ENCODE measurements at places on chromosomes 2 and 18.

- DNase-seq: no peak
Observed at GRCh38 chr2:220071696-220072095, 444.3 kb downstream of the SLC4A3 start.

GRCh38 chr18:56891870-56892269 is 240.7 kb downstream of the WDR7 start:
- DNase-seq: no peak

DNA sequence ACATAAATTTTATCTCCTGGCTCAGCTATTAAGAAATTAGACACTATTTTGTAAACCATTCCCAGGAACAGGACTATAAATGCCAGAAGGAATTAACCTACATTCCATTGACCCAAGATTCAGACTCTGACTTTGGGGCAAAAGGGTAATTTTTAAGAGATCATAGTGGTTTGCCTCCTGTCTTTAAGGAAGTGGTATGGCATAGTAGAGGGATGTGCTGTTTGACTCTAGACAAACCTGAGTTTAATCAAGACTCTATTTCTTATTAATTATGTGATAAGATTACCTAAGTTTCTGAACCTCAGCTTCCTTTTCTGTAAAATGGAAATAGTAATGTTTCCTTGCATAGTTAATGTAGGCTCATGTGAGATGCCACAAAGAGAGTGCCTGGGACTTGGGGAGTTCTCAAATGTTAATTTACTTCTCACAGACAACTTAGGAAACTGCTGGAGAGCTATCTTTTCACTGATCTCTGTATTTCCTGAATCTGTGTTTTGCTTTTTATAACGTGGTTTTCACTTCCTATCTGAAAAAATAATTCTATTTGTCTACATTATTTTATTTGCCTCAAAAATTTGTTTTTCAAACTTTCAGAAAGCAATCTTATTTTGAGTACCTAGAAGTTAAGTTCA is 11.9 kb upstream of the SLC40A1 start:
- DNase-seq: no peak

- DNase-seq: no peak
Observed at GRCh38 chr2:37870829-37871228, 54.3 kb upstream of the RMDN2 start.

GRCh38 chr2:108623616-108624015 is 89.3 kb downstream of the LIMS1 start:
- no peak for DNase-seq

GRCh38 chr18:74454279-74454751 is 2.8 kb downstream of the DIPK1C start:
- no peak for DNase-seq

GRCh38 chr2:41994233-41994637 is 53.6 kb upstream of the PKDCC start:
- peak; percentile 20 for DNase-seq

DNA sequence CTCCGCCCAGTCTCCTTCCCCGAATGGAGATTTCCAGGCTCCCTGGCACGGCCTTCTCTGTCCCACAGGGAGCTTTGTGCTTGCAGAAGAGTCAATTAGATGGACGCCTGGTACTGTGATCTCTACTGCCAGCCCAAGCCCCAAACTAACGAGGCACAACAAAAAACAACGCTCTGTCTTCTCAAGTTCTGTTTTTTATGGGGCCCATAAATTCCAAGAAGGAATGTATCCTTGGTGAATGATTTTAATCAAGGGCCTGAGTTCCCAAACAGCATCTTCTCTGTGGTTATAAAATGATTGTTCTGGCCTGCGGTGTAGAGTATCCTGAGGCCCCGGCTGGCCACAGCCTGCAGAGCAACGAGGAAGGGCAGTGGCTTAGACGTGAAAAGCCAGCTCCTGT is 219.5 kb downstream of the CLIP4 start:
- no peak for DNase-seq

- no peak for DNase-seq
Observed at GRCh38 chr2:60832621-60833020, 48.8 kb upstream of the REL start.

DNA sequence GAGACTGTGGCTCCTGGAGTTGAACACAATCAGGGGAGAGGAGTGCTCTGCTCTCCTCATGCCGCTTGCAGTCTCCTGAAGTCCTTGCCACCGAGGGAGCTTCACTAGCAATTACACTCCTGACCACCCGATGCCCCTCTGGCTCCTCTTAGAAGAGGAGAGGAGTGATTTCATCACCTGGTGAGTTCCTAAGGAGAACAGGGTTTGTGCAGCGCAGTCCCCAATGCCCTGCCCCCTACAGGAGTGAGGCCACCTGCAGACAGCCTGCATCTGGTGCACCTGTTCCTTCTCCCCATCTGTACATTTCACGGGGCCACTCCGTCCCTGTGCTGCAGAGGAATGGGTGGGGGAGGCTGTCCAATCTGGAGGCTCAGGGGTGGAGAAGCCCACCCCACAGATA is 267.2 kb downstream of the HRH4 start:
- no peak for DNase-seq

DNA sequence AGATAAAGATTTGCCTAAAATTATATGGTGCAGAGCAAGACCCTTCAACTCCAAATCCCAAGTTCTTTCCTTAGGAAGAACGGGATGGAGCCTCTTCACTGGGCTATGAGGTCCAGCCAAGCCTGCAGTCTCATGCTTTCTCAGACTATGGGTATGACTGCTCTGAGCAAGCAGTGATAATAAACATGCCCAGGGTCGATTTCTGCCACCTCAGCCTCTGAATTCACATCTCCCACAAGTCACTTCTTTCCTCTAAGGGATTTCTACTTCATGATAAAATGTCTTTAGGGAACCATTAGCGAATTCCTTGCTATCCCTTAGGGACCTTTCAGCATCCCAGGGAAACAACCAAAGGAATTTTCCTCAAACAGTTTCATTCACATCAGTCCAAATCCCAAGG is 94.8 kb downstream of the GFPT1 start:
- DNase-seq: no peak

- no peak for DNase-seq
Observed at GRCh38 chr2:174774886-174775285, 10.6 kb upstream of the CHRNA1 start.

DNA sequence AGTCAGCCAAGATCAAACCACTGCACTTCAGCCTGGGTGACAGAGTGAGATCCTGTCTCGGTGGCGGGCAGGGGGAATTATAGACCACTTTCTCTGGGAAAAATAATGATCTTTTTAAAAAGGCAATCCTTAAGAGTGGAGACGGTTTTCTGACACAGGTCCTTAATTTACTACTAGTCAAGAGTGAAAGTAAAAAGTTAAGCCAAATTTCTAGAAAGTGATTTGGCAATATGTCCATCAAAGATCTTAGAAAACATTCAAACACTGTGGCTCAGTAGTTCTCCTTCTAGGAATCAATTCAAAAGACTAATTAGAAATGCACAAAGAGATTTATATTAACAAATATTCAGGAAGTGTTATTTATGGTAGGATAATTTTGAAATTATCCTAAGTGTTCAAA is 148.5 kb upstream of the DNMT3A start:
- no peak for DNase-seq

GRCh38 chr2:206693399-206694137 is 24.6 kb downstream of the DYTN start:
- DNase-seq: peak; percentile 49

Data from brain microvascular endothelial cell (primary cell).